ENCODE measurements at places on chromosomes 12 and 14. TPM values are rescaled to one million over a fixed set of nuclear protein-coding genes. Genes with fewer than 3 reads are reported as not detected.

DNA sequence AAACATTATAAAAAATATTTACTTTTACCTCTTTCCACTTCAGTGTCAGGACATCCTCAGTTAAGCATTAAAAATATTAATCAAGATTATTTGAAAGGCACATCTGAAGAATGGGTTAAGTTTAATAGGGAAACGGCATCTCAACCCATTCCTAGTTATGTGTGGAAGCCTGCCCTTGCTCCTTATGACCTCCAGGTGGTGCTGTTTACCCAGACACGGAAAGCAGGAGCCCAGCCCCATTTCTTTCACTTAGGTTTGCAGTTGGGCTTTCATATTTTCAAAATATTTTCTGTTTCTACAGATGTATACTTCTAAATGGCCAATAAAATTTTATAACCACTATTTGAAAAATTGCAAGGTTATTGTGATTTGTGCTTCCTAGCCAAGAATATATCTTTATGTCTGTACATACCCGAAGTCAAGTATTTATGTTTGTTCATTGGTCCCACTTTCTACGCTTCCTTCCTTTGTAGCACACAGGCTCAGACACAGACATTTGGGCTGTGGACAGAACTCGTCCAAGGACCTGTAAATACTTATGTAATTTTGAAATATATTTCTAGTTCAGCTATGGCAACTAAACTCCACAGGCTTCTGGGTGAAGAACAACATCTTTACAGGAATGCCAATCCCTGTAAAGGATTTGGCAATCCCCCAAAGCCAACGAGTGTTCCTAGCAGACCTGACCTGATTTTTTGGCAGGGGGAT, 247.1 kb downstream of the AKAP6 start:
- no peaks in the 10 kb centered on the region for H3K4me1 ChIP-seq
- H3K36me3 ChIP-seq = no peaks in the 10 kb centered on the region
- H3K27ac ChIP-seq = no peak overlapping the region
- H3K27me3 ChIP-seq = no peaks in the 10 kb centered on the region
- no peak overlapping the region for H3K4me3 ChIP-seq

DNA sequence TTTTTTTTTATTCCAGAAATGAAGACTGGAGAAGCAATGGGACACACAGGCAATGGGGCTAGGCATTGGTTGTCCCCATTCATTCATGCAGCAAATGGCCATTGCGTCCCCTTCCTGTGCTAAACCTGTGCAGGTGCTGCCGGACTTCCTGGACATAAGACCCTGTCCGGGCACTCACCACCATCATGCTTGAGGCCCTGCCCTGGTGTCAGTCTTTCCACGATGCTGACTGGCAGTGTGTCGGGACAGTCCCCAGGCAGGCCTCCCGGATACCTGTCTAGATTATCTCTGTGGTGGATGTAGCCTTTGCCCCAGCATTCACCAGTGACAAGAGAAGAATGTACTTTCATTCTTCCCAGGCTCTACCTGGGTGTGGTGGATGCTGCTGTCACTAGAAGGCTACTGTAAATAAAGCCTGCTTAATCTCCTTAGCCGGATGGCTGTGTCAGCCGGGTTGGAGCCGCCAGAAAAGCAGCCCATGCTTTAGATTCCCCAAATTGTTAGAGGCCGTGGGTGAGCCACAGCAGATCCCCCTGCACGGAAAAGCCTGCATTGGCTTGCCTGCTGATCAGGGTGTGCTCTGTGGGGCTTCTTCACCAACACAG, 94.5 kb upstream of the PARP11 start:
- H3K4me3 ChIP-seq = no peak overlapping the region
- H3K27ac ChIP-seq = no peak overlapping the region
- no peak for DNase-seq
- H3K36me3 ChIP-seq = no peaks in the 10 kb centered on the region
- no peaks in the 10 kb centered on the region for H3K27me3 ChIP-seq

- no peaks in the 10 kb centered on the region for H3K36me3 ChIP-seq
- H3K27me3 ChIP-seq = no peaks in the 10 kb centered on the region
- DNase-seq = no peak
- no peak overlapping the region for H3K4me3 ChIP-seq
These were observed 40.7 kb upstream of the CMKLR1 start for GRCh38 chr12:108379823-108380222.

DNA sequence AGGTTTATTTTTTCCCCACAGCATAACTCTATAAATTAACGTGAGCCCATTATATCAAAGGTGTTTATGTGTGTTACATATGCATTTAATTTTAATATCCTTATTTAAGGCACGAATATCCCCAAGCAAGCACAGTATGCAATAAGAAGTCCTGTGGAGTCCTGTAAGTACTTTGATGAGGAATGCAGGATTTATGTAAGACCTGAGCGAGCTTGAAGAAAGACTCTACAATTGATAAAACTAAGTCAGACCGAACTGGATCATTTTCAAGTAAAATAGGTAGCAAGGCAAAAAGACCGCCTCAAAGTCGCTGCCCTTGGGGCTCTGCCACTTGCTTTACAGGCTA, 755 bp downstream of the SLC25A21 start:
- no peak for DNase-seq
- H3K27me3 ChIP-seq = peaks cover 4% of the 10 kb centered on the region
- no peak overlapping the region for H3K27ac ChIP-seq

The CLEC2A gene
- not detected for total RNA-seq

DNA sequence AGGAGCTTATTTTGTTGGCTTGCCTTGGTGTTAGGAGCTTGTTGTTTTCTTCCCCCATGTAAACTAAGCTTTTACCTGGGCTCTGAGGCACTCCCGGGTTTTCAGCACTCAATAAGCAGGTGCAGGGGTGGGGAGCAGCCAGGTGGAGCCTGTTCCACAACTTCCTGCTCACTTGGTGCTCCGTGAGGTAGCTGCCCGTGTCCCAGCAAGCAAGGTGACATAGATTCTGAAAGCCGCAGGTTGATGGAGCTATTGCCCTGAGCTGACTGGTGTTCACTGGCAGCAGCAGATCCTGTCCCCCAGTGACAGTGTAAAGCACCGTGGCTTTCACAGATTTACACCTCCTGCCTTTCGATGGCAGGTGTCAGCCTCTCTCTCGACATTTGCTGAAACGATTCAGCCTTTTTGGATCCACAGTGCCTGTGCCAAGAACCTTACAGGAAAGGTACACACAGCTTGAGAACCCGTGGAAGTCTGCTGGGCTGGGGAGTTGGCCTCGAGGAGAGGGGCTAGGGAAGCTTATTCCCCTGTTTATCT, 295.7 kb upstream of the FKBP4 start:
- no peak overlapping the region for H3K27ac ChIP-seq
- no peaks in the 10 kb centered on the region for H3K36me3 ChIP-seq

The CLEC1B gene
- 2.6 TPM for total RNA-seq

The SLC6A13 gene
- total RNA-seq = 0.49 TPM

DNA sequence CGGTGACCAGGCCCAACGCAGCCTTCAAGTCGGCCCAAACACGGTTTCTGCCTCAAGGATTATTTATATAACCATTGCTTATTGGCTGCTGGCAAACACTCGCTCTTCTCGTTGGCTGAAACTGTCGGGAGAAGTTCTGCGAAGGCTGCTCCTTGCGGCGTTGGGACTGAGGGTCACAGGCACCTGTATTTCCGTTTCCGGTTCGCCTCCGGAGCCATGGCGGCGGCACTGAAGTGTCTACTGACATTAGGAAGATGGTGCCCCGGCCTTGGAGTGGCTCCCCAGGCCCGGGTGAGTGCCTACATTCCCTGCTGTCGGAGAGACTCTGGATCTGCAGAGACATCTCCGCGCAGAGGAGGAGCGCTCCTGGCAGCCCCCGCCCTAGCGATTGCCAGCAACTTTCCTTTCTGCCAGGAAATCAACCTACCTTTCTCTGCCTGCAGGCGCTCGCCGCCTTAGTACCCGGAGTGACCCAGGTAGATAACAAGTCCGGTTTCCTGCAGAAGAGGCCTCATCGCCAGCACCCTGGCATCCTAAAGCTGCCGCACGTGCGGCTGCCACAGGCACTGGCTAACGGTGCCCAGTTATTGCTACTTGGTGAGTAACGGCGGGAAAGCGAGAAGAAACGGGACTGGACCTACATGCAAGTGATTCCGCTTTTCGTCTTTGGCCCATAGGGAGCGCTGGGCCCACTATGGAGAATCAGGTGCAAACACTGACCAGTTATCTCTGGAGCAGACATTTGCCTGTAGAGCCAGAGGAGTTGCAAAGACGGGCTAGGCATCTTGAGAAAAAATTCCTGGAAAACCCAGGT, at the start of gene METTL17:
METTL17 (plus strand) TSS at position 194 of the 814 bp plus-strand sequence; CDS start at position 217, 23 bp downstream.
- H3K4me1 ChIP-seq = peaks cover 22% of the 10 kb centered on the region
- DNase-seq = peak; percentile 96
- peak within 1 kb of the TSS; percentile 75 for H3K27ac ChIP-seq
- H3K4me3 ChIP-seq = peak within 1 kb of the TSS; percentile 90
- H3K27me3 ChIP-seq = no peaks in the 10 kb centered on the region

DNA sequence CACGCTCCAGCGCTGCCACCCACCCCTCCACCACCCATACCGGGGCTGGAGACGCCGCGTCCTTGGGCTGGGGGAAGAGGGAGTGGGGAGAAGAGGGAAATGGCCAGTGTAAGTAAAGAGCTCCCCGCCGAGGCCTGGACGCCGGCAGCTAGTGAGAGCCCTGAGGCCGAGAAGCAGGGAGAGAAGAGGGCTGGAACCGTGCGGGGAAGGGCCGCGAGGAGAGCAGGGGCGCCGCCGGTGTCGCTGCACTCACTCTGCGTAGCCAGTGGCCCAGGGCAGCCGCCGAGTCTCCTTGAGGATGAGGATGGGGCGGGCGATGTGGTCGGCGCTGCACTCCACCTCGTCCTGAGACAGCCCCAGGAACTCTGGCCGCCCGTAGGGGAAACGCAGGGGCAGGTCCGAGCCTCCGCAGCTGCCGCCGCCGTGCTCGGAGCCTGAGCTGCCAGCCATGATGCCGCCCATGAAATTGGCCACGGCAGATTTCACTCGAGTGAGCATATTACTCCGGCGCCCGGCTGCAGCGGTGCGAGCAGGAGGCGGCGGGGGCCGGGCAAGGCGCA, 631 bp downstream of the PPM1H start:
- H3K4me3 ChIP-seq = peak overlapping the region; percentile 41
- DNase-seq = peak; percentile 1
- H3K36me3 ChIP-seq = no peaks in the 10 kb centered on the region

GRCh38 chr12:31118347-31119191, 44.9 kb downstream of the DDX11 start:
- peaks cover 4% of the 10 kb centered on the region for H3K27me3 ChIP-seq
- DNase-seq = peak; percentile 18
- H3K36me3 ChIP-seq = no peaks in the 10 kb centered on the region
- no peak overlapping the region for H3K4me3 ChIP-seq

The RPL10L gene
- not detected for total RNA-seq

The TTC8 gene
- total RNA-seq = 2.0 TPM

The KRT83 gene
- total RNA-seq = not detected

The SPIC gene
- total RNA-seq = not detected

The TGM1 gene
- total RNA-seq = 4.0 TPM

The RTN1 gene
- total RNA-seq = 0.42 TPM

DNA sequence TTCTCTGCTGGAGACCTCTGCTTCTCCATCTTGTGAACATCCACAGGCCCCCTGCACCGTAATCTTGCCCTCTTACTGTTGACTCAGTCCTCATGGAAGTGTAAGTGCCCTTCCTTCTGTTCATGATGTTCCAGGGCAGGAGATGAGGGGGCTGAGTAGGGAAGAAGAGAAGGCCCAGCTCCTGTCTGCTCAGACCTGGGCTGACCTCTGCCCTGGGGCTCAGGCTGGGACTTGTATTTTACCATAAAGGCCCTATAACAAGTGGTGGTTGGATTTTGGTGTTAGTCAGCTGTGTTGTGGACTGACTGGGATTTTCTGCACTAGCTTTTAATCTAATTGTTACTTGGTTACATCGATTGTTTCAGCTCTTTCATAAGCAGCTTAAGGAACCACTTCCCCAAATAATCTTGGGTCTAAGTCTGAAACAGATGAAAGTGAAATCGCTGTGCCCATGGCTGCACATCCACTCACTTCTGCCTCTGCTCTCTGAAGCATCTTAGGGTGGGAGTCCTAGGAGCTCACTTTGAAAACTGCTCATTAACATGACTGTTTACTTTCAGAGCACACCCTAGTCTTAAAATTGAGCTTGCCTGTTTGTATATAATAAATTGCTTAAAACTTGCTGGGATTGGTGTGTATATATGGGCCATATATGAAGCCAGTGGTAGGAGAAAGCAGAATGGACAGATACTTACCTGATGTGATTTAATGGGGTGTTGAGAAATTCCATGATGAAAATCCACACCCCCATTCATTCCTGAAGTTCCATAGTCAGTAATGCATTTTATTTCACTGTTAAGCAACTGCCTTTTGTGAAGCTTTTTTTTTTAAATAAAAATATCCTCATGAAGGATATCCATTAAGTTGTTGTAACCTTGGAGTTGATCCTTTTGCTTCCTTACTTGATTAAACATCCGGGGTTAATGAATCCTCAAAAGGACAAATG, 17.7 kb downstream of the C12orf71 start:
- DNase-seq = no peak
- no peak overlapping the region for H3K4me3 ChIP-seq
- no peak overlapping the region for H3K27ac ChIP-seq
- no peaks in the 10 kb centered on the region for H3K27me3 ChIP-seq

The PLEK2 gene
- total RNA-seq = not detected

DNA sequence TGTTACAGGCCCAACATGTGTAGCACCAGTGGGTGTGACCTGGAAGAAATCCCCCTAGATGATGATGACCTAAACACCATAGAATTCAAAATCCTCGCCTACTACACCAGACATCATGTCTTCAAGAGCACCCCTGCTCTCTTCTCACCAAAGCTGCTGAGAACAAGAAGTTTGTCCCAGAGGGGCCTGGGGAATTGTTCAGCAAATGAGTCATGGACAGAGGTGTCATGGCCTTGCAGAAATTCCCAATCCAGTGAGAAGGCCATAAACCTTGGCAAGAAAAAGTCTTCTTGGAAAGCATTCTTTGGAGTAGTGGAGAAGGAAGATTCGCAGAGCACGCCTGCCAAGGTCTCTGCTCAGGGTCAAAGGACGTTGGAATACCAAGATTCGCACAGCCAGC, 8.6 kb downstream of the BCL2L14 start:
- H3K4me1 ChIP-seq = no peaks in the 10 kb centered on the region
- no peaks in the 10 kb centered on the region for H3K27me3 ChIP-seq
- no peak for DNase-seq
- no peak overlapping the region for H3K4me3 ChIP-seq

GRCh38 chr14:38971258-38971921, 131.6 kb downstream of the SEC23A start:
- H3K4me1 ChIP-seq = no peaks in the 10 kb centered on the region
- H3K27ac ChIP-seq = no peak overlapping the region
- H3K36me3 ChIP-seq = no peaks in the 10 kb centered on the region
- no peaks in the 10 kb centered on the region for H3K27me3 ChIP-seq
- no peak for DNase-seq

DNA sequence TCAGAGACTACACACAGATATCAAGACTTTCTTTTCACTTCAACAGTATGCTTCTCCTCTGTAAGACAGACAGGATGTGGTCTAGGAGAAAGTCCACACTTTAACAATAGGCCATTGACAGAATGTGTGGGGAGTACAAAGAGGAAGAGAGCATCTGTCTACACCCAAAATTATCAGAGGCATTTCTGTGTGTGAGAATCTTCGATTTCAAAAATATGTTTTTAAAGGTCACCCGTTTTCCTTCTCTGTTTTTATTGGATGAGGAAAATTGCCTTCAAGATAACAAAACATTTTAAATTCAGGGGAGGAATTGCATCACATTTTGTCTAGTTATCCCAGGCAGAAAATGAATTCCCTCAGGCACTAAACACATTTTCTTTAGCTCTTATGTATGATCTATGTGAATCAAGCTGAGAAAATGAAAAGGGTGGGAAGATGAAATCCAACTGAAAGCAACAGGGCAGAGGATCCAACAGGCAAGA, 16.4 kb downstream of the NAV3 start:
- no peak for DNase-seq
- H3K4me3 ChIP-seq = no peak overlapping the region
- no peaks in the 10 kb centered on the region for H3K36me3 ChIP-seq
- H3K27ac ChIP-seq = no peak overlapping the region
- H3K4me1 ChIP-seq = no peaks in the 10 kb centered on the region
